ENCODE measurements at places on chromosomes 2 and 18. TPM values are rescaled to one million over a fixed set of nuclear protein-coding genes. Genes with fewer than 3 reads are reported as not detected.

DNA sequence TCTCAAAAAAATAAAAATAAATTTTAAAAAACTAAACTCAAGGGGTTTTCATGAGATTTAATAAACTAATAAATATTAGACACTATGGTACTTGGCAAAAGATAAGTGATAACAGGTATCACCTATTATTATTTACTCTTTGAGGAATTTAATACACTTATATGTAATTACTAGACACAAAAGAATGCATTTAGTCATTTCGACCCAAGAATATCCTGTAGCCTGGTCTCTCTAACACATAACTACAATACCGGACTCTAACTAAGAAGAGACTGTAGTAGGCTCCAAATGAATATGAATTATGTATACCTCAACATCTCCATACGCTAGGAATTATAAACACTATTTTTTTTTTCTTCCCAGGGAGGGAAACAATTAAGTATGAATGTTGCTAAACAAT, 850.7 kb downstream of the CPS1 start:
- DNase-seq, result no peak

DNA sequence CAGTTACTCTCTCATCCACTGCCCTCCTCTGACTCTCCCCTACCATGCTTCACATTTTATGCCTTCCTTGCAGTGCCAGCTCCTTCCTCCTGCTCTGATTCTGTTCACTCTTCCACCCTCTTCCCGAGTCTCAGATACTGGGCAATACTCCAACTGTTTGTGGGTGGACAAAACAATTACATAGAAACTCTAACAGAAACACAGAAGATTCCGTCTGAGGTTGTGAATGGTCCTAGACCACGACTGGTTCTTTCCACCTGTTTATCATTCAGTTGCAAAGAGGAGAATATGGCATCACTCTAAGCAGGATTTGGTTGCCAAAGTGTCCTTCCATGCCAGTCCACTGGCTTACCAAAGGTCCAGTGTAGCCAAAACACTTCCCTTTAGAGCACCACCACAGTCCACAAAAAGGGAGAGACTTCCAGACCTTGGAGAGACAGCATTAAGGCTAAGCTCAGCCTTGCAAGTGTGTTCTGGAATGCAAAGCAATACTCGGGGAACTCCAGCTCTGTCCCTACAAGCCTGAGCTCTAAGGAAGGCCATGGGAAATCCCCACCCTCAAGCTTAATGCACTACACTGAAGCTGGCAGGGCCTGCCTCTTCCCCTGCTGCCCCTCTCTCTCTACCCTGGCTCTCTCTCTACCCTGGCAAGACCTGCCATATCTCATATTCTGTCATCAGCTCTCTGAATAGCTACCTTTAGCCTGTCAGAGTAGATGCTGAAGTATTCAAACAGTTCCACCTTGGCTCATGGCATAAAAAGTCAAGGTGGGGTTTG, 33.6 kb upstream of the RND3 start:
- DNase-seq, result no peak

DNA sequence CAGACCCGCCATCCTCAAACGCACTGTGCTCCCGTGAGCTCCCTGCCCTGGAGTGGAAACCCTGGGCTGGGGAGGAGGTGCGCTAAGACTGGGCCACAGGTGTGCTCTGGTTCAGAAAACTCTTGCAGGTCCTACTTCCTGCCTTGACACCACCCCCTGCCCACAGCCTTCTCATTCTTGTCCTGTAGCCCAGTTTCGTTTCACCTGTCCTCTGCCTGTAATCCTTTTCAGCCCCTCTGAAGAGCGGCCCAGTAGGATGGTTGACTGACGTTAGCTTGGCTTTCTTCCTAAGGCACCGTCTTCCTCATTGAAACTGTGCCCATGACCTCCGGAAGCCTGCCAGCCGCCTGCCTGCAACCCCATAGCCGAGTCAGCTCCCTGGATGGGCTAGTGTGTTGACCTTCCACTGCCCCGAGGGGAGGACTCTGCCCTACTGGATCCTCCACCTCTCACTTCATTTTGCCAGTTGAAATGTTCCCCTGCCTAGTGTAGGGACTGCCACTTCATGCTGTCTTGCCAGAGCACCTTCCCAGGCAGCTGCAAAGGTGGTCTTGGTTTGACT, 116.9 kb downstream of the AGAP1 start:
- no peak for DNase-seq

GRCh38 chr2:222213049-222213448, 85.7 kb downstream of the PAX3 start:
- DNase-seq, result no peak

GRCh38 chr2:200765139-200765951, 46.4 kb upstream of the BZW1 start:
- no peak for DNase-seq

GRCh38 chr2:63121055-63121834, 70.6 kb downstream of the OTX1 start:
- DNase-seq, result no peak

GRCh38 chr2:74146929-74147726, 584 bp downstream of the BOLA3 start:
- DNase-seq, result no peak

- no peak for DNase-seq
Measured at GRCh38 chr2:190553254-190553653, 18.7 kb upstream of the NEMP2 start.

GRCh38 chr2:128237081-128237534, 81.6 kb downstream of the HS6ST1 start:
- DNase-seq, result no peak

HMSD gene
- not detected for total RNA-seq

HAAO gene
- total RNA-seq, result 187 TPM

LAMA1 gene
- total RNA-seq, result 0.40 TPM
